Smooth muscle cell of the pulmonary artery (primary cell): ENCODE measurements at places on chromosomes 6 and 20. TPM values are rescaled to one million over a fixed set of nuclear protein-coding genes. Genes with fewer than 3 reads are reported as not detected.

Gene MPIG6B
- not detected in 2 replicates for total RNA-seq

Gene DLK2
- 0.20 and 0.86 TPM in 2 replicates for total RNA-seq

Gene RGS17
- total RNA-seq, result 13.9 and 30.3 TPM in 2 replicates

Gene ARMH2
- not detected in 2 replicates for total RNA-seq

Gene RBPJL
- not detected in 2 replicates for total RNA-seq

Gene LZTS3
- 7.5 and 12.6 TPM in 2 replicates for total RNA-seq

Gene BANF2
- total RNA-seq, result not detected in 2 replicates

Gene LHFPL5
- not detected in 2 replicates for total RNA-seq

Gene PDE7B
- 33.7 and 53.1 TPM in 2 replicates for total RNA-seq

Gene BTNL2
- not detected in 2 replicates for total RNA-seq

Gene RNF5
- 20.5 and 26.7 TPM in 2 replicates for total RNA-seq

Gene PNLDC1
- 0.07 and 0.20 TPM in 2 replicates for total RNA-seq

Gene CST3
- total RNA-seq, result 425 and 515 TPM in 2 replicates

Gene IRAK1BP1
- 2.9 and 4.2 TPM in 2 replicates for total RNA-seq

Gene AK9
- 2.9 and 5.0 TPM in 2 replicates for total RNA-seq

Gene SLC13A3
- total RNA-seq, result 2.2 and 2.5 TPM in 2 replicates

Gene SCUBE3
- total RNA-seq, result 11.8 and 153 TPM in 2 replicates

Gene DTNBP1
- total RNA-seq, result 10.6 and 11.2 TPM in 2 replicates

Gene KCNG1
- total RNA-seq, result 3.2 and 18.6 TPM in 2 replicates

Gene CST5
- not detected in 2 replicates for total RNA-seq
